Chondrocyte (in vitro differentiated cells): ENCODE measurements at places on chromosomes 6 and 20. TPM values are rescaled to one million over a fixed set of nuclear protein-coding genes. Genes with fewer than 3 reads are reported as not detected.

GRCh38 chr20:10637031-10637559 is 36.7 kb downstream of the JAG1 start:
- no peak for DNase-seq
- no peaks in the 10 kb centered on the region for H3K27me3 ChIP-seq
- peak overlapping the region; percentile 95 for H3K27ac ChIP-seq
- peak overlapping the region; percentile 54 for H3K4me3 ChIP-seq

DNA sequence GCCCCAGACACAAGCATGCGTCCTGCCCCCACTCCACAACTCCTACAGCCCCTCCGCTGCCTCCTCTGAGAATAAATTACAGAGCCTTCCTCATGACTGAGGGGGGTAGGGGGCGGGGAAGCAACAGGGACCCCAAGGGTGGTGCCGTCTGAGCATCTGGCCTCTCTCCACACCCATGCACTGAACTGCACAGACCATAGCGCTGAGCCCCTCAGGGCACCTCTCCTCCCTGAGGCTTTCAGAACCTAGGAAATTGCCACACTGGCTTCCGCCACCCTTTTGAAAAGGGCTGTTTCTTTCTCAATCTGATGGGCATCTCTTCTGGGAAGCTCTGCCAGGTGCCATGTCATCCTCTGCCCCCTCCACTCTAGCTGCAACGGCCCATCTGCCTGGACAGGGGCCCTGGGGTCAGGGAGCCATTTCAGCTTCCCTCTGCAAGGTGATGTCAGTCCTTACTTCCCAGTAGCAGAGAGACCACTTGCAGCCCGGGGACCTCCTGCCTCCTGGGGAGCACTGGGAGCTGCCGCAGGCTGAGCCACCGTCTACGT is 2.5 kb downstream of the CST7 start:
- H3K4me1 ChIP-seq: no peaks in the 10 kb centered on the region
- H3K36me3 ChIP-seq: peaks cover 6% of the 10 kb centered on the region
- H3K4me3 ChIP-seq: no peak overlapping the region

- no peaks in the 10 kb centered on the region for H3K27me3 ChIP-seq
- no peaks in the 10 kb centered on the region for H3K36me3 ChIP-seq
- DNase-seq: no peak
- H3K27ac ChIP-seq: no peak overlapping the region
- no peak overlapping the region for H3K4me3 ChIP-seq
- peaks cover 15% of the 10 kb centered on the region for H3K4me1 ChIP-seq
These were observed 60.1 kb downstream of the MMS22L start for GRCh38 chr6:97222903-97223302.

- no peak for DNase-seq
- no peaks in the 10 kb centered on the region for H3K36me3 ChIP-seq
- peak overlapping the region; percentile 100 for H3K4me3 ChIP-seq
- H3K27ac ChIP-seq: peak overlapping the region; percentile 91
- H3K4me1 ChIP-seq: peaks cover 59% of the 10 kb centered on the region
- no peaks in the 10 kb centered on the region for H3K27me3 ChIP-seq
These were observed 3.6 kb upstream of the MICA start for GRCh38 chr6:31399589-31400466.

Gene FOXP4
- 17.2 to 19.8 TPM (median 18.6 TPM) in 3 replicates for total RNA-seq

DNA sequence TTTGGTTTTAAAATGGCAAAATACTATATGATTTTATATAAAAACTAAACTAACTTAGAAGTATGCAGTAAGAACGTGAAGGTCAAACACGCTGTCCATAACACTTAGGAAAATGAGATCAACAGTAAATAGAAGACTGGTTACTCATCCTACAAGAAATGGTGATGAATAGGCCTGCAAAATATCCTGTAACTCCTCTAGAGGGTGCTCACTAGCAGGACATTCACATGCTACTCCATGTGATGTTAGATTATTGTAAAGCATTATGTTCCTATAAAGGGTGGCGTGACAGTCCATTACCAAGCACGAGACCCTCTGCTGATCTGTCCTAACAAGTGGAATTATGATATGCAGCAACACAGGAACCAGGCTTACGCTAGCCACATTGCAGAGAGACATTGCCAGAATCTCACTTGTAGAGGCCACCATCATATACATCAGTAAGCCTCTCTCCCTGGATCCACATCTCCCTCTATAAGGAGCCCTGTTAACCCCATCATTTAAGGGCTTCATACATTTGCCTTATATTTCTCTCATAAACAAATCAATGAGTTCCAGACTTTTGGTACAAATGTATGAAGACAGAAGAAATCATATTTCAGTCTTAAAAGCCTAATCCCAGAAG is 18.0 kb upstream of the DEFB129 start:
- H3K36me3 ChIP-seq: no peaks in the 10 kb centered on the region
- peaks cover 48% of the 10 kb centered on the region for H3K27me3 ChIP-seq
- H3K4me3 ChIP-seq: no peak overlapping the region
- no peak for DNase-seq
- no peaks in the 10 kb centered on the region for H3K4me1 ChIP-seq

Gene NOX3
- total RNA-seq: not detected in 3 replicates

DNA sequence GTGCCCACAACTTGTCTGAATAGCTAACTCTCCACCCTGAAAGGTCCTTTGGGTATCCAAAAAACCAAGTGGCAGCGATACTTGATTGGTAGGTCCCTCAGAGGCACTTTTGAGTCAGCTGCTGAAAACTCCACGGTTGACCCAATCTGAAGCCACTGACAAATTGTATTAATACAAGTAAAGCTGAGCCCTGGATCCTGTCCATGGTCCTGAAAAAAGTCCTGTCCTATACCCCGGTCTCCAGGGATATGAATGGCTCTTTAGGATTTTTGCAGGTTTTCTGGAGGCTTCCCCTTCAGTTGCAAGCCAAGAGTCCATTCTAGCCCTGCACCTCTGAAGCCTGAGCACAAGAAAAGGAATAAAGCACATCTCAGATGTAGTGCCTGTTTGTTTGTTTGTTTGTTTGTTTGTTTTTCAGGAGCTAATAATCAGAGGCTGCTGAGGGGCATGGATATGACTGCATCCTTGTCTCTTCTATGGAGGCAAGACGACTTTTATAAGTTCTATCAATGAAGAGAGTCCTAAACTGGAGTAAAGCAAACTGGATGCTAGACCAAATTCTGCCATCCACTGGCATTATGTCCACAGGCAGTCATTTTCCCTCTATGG is 1.7 kb upstream of the SLC12A5 start:
- H3K4me1 ChIP-seq: no peaks in the 10 kb centered on the region
- H3K27ac ChIP-seq: no peak overlapping the region
- H3K27me3 ChIP-seq: peaks cover 60% of the 10 kb centered on the region
- H3K4me3 ChIP-seq: no peak overlapping the region
- H3K36me3 ChIP-seq: no peaks in the 10 kb centered on the region
- DNase-seq: no peak

Gene SCRT2
- not detected in 3 replicates for total RNA-seq

- H3K27ac ChIP-seq: peak overlapping the region; percentile 71
- H3K4me3 ChIP-seq: no peak overlapping the region
- no peaks in the 10 kb centered on the region for H3K27me3 ChIP-seq
- H3K36me3 ChIP-seq: no peaks in the 10 kb centered on the region
- no peak for DNase-seq
These were observed 600.4 kb upstream of the JAG1 start for GRCh38 chr20:11274141-11274594.

- H3K4me3 ChIP-seq: no peak overlapping the region
- DNase-seq: no peak
- peak overlapping the region; percentile 6 for H3K27ac ChIP-seq
- peaks cover 89% of the 10 kb centered on the region for H3K4me1 ChIP-seq
These were observed 16.8 kb downstream of the DAAM2 start for GRCh38 chr6:39808964-39809363.

DNA sequence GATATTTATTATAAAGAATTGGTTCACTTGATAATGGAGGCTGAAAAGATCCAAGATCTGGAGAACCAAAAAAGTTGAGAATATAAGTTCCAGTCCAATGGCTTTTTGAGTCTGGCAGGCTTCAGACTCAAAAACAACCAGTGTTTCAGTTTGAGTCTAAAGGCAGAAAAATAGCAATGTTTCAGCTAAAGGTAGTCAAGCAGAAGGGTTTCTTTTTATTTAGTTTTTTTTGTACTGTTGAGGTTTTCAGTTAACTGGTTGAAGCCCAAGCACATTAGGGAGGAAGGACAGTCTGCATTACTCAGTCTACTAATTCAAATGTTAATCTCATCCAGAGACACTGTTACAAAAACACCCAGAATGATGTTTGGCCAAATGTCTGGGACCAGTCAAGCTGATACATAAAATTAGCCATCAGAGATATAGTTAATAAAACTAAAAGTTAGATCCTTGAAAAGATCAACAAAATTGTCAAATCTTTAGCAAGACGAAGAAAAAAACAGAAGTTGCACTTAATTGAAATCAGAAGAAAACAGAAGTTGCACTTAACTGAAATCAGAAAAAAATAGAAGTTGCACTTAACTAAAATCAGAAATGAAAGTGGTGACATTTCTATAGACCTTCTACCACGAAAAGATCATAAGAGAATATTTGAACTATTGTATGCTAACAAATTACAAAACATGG is 980.3 kb upstream of the FLRT3 start:
- no peaks in the 10 kb centered on the region for H3K36me3 ChIP-seq
- DNase-seq: no peak
- no peaks in the 10 kb centered on the region for H3K27me3 ChIP-seq
- H3K4me1 ChIP-seq: peaks cover 10% of the 10 kb centered on the region
- no peak overlapping the region for H3K4me3 ChIP-seq

Gene GJA10
- total RNA-seq: not detected in 3 replicates

Gene DPPA5
- total RNA-seq: not detected in 3 replicates

- no peaks in the 10 kb centered on the region for H3K27me3 ChIP-seq
- no peak overlapping the region for H3K4me3 ChIP-seq
- H3K4me1 ChIP-seq: peaks cover 40% of the 10 kb centered on the region
These were observed 39.9 kb upstream of the BEND6 start for GRCh38 chr6:56914798-56915658.

GRCh38 chr6:5632348-5632935 is 371.1 kb downstream of the FARS2 start:
- no peak for DNase-seq
- H3K27me3 ChIP-seq: no peaks in the 10 kb centered on the region
- no peaks in the 10 kb centered on the region for H3K4me1 ChIP-seq
- H3K4me3 ChIP-seq: no peak overlapping the region
- no peak overlapping the region for H3K27ac ChIP-seq

- DNase-seq: no peak
- H3K4me3 ChIP-seq: no peak overlapping the region
- peaks cover 2% of the 10 kb centered on the region for H3K36me3 ChIP-seq
- H3K4me1 ChIP-seq: peaks cover 53% of the 10 kb centered on the region
These were observed 119.6 kb downstream of the KIF13A start for GRCh38 chr6:17867880-17868279.

DNA sequence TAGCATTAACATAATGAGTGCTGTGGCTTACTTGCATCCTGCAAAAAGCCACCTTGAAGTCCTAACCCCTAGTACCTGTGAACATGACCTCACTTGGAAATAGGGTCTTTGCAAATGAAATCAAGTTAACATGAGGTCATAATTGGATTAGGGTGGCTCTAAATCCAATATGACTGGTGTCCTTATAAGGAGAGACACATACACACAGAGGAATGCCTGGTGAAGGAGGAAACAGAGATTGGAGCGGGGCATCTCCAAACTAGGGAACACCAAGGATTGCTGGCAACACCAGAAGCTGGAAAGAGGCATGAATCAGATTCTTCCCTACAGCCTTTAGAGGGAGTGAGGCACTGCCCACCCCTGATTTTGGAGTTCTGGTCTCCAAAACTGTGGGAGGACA is 17.6 kb upstream of the RPS6KA2 start:
- H3K27me3 ChIP-seq: no peaks in the 10 kb centered on the region
- H3K4me1 ChIP-seq: no peaks in the 10 kb centered on the region
- DNase-seq: no peak
- no peaks in the 10 kb centered on the region for H3K36me3 ChIP-seq
- H3K4me3 ChIP-seq: no peak overlapping the region
- H3K27ac ChIP-seq: no peak overlapping the region

Gene MUCL3
- 0.07 TPM in 1 of 3 replicates, not detected in the others for total RNA-seq

Gene FAM184A
- total RNA-seq: 0.52 to 0.68 TPM (median 0.56 TPM) in 3 replicates

GRCh38 chr20:5171064-5171789 is 44.4 kb downstream of the CDS2 start:
- H3K36me3 ChIP-seq: peaks cover 3% of the 10 kb centered on the region
- no peaks in the 10 kb centered on the region for H3K27me3 ChIP-seq
- peak overlapping the region; percentile 72 for H3K27ac ChIP-seq

GRCh38 chr6:151512481-151512880 is 18.7 kb downstream of the CCDC170 start:
- H3K36me3 ChIP-seq: no peaks in the 10 kb centered on the region
- no peaks in the 10 kb centered on the region for H3K4me1 ChIP-seq
- DNase-seq: no peak
- no peak overlapping the region for H3K27ac ChIP-seq
- H3K27me3 ChIP-seq: no peaks in the 10 kb centered on the region
- no peak overlapping the region for H3K4me3 ChIP-seq

DNA sequence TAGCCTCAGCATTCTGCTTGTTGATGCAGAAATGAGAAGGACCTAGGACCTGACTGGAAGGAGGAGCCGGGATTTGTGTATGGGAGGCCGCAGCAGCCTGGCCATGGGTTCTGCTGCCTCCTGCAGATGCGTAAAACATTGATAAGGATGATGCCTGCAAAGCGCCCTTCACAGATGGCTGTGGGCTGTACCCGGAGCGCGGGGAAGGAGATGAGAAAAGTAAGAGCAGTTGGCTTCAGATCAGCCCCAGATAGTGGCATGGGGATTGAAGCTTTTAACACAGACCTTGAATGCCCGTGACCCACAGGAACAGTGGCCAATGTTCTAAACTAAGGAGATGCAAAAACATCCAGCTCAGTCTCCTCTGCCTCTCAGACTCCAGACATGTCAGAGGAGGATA is 136.4 kb upstream of the KCNG1 start:
- H3K4me3 ChIP-seq: no peak overlapping the region
- H3K27ac ChIP-seq: no peak overlapping the region
- peaks cover 44% of the 10 kb centered on the region for H3K27me3 ChIP-seq
- no peaks in the 10 kb centered on the region for H3K36me3 ChIP-seq
- no peaks in the 10 kb centered on the region for H3K4me1 ChIP-seq

GRCh38 chr6:114879693-114880092 is 536.9 kb upstream of the HS3ST5 start:
- H3K27me3 ChIP-seq: peaks cover 2% of the 10 kb centered on the region
- H3K27ac ChIP-seq: no peak overlapping the region
- no peaks in the 10 kb centered on the region for H3K36me3 ChIP-seq
- no peaks in the 10 kb centered on the region for H3K4me1 ChIP-seq
- no peak for DNase-seq
- no peak overlapping the region for H3K4me3 ChIP-seq

GRCh38 chr6:82442061-82442719 is 78.6 kb downstream of the TPBG start:
- H3K36me3 ChIP-seq: no peaks in the 10 kb centered on the region
- no peak overlapping the region for H3K27ac ChIP-seq
- H3K27me3 ChIP-seq: peaks cover 27% of the 10 kb centered on the region
- DNase-seq: no peak

DNA sequence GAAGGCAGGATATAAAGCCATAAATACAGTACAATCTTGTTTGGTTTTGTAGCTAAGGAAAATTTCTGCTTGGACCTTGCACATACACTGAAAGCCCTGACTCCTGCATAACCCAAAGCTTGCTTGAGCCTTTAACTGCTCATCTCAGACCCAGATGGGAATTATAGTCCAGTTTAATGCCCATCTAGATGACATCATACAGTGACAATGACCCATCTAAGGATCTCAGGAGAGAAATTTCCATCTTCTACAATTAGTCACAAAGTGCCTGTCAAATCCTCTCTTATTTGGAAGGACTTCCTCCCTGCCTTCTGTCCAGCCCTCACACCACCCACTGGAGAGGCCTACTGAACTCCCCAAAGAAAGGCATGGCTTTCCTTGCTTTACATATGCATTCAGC is 69.3 kb downstream of the BTBD3 start:
- H3K27ac ChIP-seq: no peak overlapping the region
- no peaks in the 10 kb centered on the region for H3K4me1 ChIP-seq
- no peak for DNase-seq
- no peaks in the 10 kb centered on the region for H3K36me3 ChIP-seq

- no peak overlapping the region for H3K4me3 ChIP-seq
- no peak overlapping the region for H3K27ac ChIP-seq
- H3K36me3 ChIP-seq: no peaks in the 10 kb centered on the region
- H3K27me3 ChIP-seq: peaks cover 28% of the 10 kb centered on the region
- DNase-seq: no peak
These were observed 123.6 kb downstream of the BFSP1 start for GRCh38 chr20:17407550-17407949.
